Activated naive CD4-positive, alpha-beta T cell treated with Interleukin-2 at 50 U/mL for 16 hours (primary cell): ENCODE measurements at places on chromosomes 2 and 18.

DNA sequence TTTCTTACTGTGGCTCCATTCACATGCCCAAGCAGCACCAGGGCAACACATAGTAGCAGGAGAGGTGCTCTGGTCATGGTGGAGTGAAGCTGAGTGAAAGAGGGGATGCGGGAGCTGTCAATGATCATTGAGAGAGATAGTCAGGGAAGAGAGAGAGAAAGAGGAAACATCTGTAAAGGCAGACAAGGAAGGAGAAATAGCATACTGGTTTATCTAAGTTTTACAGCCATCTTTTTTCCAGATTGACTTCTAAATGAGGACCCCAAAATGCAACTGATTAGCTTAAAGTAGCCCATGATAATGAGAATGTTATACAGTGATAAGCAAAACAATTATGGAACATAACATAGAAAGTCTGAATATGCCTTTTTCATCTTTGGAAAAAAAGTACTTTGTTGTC is at the start of gene C2orf66:
Gene C2orf66, minus strand, starts transcription at position 96 of the 400 bp plus-strand sequence. Its CDS starts 19 bp downstream, at position 77.
- no peak for DNase-seq

- no peak for DNase-seq
These were observed 521.0 kb upstream of the MYT1L start for GRCh38 chr2:2851806-2852777.

DNA sequence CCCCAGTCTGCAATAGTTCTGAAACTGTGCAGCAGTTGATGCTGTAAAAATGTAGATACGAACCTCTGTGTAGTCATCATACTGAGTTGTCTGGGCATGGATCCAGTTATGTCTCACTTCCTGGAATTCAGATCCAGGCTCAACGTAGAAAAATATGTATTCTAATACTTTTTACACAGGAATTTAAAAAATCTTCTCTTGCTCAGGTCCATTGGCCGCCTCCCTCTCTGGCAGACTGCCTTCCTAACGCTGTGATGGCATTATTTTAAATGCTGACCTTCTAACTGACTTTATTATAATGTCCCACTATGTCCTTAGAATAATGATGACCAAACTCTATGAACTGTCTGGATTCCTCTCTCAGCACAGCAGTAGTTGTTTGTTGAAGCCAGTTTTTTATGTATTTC is 119.6 kb downstream of the FEZ2 start:
- no peak for DNase-seq

DNA sequence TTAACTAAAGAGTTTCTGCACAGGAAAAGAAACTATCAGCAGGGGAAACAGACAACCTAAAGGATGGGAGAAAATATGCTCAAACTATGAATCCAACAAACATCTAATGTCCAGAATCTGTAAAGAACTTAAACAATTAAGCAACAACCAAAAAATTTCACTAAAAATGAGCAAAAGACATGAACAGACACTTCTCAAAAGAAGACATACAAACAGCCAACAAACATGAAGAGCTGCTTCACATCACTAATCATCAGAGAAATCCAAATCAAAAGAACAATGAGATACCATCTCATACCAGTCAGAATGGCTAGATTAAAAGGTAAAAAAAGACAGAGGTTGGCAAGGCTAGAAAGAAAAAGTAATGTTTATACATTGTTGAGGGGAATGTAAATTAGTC is 8.8 kb upstream of the GULP1 start:
- DNase-seq = no peak

DNA sequence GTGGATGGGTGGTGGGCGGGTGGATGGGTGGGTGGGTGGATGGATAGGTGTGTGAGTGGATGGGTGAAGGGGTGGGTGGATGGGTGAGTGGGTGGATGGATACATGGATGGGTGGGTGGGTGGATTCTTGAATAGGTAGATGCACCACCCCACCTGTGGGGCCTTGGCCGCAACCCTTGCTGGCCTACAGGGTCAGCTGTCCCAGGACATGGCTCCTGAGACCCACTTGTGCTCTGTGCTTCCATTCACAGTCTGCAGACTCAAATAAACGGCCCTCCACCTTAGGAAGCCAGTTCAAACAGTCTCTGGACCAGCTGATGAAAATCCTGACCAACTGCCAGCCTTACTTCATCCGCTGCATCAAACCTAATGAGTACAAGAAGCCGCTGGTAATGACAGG is 54.4 kb downstream of the MYO7B start:
- DNase-seq = no peak

GRCh38 chr2:74131901-74132300 is 15.8 kb downstream of the BOLA3 start:
- DNase-seq = no peak

DNA sequence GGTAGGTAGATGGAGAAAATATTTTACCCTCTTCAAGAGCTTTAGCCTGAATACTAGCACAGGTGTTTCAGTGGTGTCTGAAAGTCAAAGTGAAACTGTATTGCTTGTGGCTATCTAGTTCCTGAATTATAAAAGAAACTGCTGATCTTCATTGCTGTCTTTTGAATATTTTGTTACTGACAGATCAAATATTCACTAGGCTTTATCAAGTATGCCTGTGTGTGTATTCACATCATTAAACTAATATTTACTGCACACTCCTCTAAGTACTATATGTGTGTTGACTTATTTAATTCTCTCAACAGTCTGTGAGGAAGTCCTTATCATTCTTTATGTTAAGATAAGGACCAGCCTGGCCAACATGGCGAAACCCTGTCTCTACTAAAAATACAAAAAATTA is 139.6 kb downstream of the SOCS6 start:
- no peak for DNase-seq

DNA sequence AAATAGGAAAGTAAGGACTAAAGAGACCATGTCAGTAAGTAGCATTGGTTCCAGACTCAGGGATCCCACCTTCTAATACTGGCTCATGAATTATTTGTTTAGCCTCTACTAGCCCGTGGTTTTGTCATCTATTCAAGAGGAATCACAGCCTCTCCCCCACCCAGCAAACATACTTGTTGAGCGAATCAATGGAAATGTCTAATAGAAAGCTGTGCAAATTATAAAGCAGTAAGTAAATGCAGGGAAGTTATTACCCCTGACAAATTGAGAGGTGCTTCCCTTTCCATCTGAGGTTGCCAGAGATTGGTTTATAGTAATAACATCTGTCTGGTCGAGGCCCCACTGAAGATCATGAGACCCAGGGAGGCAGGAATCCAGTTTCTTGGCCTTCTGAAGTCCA is 219.3 kb upstream of the OSR1 start:
- no peak for DNase-seq

DNA sequence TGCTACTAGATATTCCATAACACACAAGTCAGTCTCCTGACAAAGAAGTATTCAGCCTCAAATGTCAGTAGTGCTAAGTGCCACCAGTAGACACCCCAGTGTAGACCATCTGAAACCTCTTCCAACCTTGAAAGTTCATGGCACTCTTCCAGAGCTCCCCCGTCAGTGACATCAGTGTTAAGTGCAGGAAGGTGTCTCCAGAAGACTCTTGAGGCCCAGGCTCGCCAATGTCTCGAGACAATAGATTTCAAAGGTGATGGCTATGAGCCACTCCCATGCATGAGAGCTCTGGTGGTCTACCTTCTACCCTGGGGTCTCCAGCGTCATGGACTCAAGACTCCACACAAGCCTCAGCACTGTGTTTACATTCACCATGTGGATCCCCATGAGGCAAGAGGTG is 183.8 kb downstream of the SMAD2 start:
- DNase-seq = no peak

DNA sequence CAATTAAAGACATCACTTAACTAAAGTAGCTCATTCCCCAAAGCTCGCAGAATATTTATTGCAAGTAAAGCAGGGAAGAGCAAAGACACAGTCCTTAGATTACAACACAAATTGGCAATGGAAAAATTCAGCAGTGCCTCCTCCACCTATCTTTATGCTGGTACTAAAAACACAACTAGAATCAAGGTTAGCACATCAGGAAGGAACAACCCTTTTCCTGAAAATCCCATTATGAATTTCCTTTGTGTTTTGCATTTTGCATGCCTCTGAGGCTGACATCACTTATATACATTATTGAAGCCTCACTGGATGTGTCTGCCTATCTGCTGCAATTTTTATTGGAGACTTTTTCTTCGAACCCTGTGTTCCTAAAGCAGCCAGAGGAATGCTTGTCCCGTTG is 193.8 kb upstream of the STK17B start:
- no peak for DNase-seq

GRCh38 chr18:56315363-56315762 is 323.0 kb downstream of the TXNL1 start:
- no peak for DNase-seq

GRCh38 chr2:195664528-195664927 is 7.5 kb downstream of the SLC39A10 start:
- no peak for DNase-seq

- DNase-seq = no peak
These were observed 41.3 kb downstream of the DYSF start for GRCh38 chr2:71494523-71495155.

GRCh38 chr2:139477618-139478017 is 697.4 kb upstream of the NXPH2 start:
- DNase-seq = no peak

- DNase-seq = no peak
These were observed 3.9 kb upstream of the MBD2 start for GRCh38 chr18:54228364-54228763.

GRCh38 chr18:62767321-62767720 is 52.0 kb downstream of the PHLPP1 start:
- DNase-seq = no peak

- no peak for DNase-seq
These were observed 270.7 kb upstream of the NRP2 start for GRCh38 chr2:205411558-205411957.

GRCh38 chr2:85800586-85800985 is 46.8 kb downstream of the ATOH8 start:
- DNase-seq = no peak

GRCh38 chr2:149559341-149560068 is 28.1 kb downstream of the MMADHC start:
- no peak for DNase-seq

- no peak for DNase-seq
These were observed 42.7 kb upstream of the TGFA start for GRCh38 chr2:70596293-70596692.

DNA sequence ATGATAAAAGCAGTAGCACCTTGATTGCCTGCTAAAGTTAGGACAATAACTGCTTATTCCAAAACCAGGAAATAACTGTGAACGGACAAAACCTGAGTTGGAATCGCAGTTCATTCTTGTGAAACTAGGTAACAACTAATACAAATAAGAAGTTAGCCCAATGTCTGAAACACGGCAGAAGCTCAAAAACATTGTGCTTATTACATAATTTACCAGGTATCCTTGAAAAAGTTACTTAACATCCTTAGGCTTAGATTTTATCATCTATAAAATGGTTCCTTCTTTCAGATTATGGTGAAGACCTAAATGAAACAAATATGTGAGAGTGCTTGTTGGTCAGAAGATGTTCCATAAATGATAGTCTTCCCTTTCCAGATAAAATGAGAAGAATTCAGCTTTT is 32.4 kb downstream of the RTN4 start:
- no peak for DNase-seq

DNA sequence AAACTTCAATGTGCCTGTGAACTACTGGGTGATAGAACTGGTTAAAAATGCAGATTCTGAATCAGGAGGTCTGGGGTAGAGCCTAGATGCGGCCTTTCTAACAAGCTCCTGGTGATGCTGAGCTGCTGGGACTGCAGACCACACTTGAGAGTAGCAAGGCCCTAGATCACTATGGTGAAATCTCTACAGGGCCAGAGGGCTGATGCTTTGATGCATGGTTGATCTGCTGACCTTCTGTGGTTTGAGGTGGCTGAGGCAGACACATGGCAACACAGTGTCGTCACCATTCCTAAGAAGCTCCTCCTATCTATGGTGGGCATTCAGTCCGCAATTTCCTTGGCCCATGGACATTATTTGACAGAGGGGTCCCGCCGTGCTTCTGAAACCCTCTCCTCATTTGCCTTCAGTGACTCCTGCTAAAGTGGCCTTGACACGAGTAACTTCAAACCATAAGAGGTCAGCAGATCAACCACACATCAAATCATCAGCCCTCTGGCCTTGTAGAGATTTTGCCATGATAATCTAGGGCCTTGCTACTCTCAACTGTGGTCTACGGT is 19.8 kb downstream of the CCDC68 start:
- no peak for DNase-seq
